HCT116 (cell line): ENCODE measurements at places on chromosomes 16 and 17. TPM values are rescaled to one million over a fixed set of nuclear protein-coding genes. Genes with fewer than 3 reads are reported as not detected.

- DNase-seq: no peak
These were observed 29.7 kb downstream of the GSE1 start for GRCh38 chr16:85642762-85643358.

Gene SMPD3
- 0.89 TPM for total RNA-seq

Gene ZPBP2
- total RNA-seq: not detected

- no peak for DNase-seq
These were observed 1.5 kb downstream of the RRAD start for GRCh38 chr16:66923866-66924265.

GRCh38 chr17:50544516-50544915 is 2.5 kb upstream of the SPATA20 start:
- DNase-seq: no peak

DNA sequence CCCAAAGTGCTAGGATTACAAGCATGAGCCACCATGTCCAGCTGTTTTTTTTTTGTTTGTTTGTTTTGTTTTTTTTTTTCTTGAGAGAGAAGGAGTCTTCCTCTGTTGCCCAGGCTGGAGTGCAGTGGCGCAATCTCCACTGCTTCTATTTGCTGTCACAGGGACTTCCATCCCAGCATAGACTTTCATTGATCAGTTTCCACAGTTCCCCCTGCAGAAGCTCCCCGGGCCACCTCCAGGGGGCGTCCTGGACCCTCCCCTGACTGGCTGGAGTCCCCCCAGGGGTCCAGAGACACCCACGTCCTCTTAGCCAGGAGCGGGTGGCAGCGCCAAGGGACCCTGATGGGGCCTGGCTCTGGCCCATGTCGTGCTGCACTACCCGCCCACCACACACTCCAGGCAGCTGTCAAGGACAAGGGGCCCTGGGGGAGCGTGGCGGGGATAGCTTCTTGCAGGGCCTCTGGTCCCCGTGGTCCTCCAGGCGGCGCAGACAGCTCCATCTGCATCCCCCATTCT is 3.1 kb upstream of the NPW start:
- no peak for DNase-seq

GRCh38 chr16:52578829-52579498 is 32.0 kb upstream of the TOX3 start:
- DNase-seq: no peak
